ENCODE measurements at places on chromosomes 16 and 17. TPM values are rescaled to one million over a fixed set of nuclear protein-coding genes. Genes with fewer than 3 reads are reported as not detected.

- DNase-seq, result no peak
Measured at GRCh38 chr16:29705030-29705429, 26.1 kb downstream of the QPRT start.

NPIPA1 gene
- total RNA-seq, result 8.1 TPM

DNA sequence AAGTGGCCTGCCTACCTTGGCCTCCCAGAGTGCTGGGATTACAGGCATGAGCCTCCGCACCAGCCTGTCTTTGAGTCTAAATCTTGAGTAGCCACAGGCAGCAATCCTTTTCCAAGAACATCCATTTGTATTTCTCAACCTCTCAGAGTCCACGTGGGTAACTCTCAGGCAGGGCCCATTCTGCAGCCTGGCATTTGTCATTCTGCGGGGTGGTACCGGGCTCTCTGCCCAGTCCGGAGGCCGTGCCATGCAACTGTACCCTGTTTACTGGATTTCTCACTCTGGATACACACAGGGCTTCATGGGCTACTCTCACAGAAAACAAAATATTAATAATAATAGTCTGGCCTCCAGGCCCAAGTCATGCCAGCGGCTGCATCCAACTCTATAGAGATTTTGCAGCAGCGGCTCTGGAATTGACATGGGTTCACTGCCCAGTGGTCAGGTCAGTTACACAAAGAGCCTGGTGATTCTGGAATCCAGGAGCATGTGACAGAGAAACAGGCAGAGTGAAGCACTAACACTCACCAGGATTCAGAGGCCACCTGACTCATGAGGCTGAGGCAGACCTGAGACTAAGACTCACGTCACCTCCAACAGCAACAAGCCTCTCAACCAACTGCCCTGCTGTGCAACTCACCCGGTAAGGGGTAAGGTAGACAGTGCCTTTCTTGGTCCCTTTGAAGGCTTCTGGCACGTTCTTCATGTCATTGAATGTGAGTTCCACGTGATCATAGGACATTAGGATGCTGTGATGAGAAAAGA is 4.0 kb downstream of the WBP2 start:
- no peak for DNase-seq

DNA sequence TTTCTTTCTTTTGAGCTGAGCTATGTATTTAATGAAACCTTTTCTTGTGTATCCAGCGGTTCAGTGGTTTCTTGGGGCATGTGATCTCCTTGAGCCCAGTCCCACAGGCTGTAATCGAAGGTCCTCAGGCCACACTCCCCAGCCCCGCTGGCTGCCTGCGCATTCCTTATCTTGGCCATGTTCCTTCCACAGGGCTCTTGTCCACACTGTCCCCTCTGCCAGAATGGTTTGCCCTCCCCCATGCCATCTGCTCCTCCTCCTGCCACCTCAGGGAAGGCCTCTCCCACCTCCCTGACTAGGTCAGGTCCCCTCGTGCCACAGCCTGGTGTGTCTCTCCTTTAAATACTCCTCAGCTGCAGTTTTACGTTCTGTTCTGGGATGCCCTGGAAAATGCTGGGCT is 12.1 kb upstream of the NLRC5 start:
- no peak for DNase-seq

DNA sequence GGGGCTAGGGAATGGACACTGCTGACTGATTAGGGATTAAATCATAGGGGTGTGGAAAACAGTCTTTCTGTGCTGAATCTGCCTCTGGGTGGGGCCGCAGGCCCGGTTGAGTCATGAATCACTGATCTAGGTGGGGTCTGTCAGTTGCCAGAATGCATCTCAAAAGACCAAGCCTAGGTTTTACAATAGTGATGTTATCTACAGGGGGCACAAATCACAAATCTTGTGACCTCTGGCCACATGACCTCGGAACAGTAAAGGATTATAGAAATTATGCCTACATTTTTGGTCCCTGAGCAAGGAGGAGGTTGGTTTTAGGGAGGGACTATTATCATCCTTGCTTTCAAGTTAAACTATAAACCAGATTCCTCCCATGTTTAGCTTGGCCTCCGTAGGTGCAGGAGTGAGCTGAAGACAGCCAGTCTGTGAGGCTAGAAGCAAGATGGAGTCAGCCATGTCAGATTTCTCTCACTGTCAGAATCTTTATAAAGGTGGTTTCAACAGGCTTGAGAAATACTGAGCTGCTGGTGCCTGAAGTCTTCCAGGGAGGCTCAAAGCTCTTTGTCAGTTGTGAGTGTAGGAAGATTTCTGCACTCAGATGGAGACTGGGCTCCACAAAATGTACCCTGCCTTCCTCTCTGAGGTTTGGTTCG is 12.9 kb downstream of the GNGT2 start:
- no peak for DNase-seq

- DNase-seq, result no peak
Measured at GRCh38 chr16:2007081-2007836, 2.4 kb downstream of the ZNF598 start.

MRPL27 gene
- 202 TPM for total RNA-seq
